ENCODE measurements at places on chromosomes 7 and 10.

DNA sequence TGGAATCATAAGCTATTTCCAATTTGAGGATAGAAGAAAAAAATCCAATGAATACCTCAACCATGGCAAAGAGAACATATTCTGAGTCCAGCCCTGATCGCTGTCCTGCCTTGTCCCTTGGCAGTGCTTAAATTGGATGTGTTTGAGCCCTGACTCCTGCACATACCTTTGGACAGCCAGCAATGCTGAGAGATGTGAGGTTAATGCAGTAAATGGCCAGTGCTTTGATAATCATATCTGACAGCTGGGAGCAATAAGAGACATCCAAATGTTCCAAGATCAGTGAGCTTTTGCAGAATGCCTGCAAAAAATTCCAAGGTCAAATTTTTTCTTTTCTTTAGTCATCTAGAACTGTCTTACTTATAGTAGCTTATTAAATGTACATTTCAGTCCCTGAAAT lies 80.1 kb upstream of the LRRC17 start:
- DNase-seq, result no peak

- no peak for DNase-seq
Measured at GRCh38 chr10:12906051-12906541, 95.4 kb downstream of the CCDC3 start.

- peak; percentile 31 for DNase-seq
Measured at GRCh38 chr7:13282377-13282980, 595.0 kb downstream of the ARL4A start.

DNA sequence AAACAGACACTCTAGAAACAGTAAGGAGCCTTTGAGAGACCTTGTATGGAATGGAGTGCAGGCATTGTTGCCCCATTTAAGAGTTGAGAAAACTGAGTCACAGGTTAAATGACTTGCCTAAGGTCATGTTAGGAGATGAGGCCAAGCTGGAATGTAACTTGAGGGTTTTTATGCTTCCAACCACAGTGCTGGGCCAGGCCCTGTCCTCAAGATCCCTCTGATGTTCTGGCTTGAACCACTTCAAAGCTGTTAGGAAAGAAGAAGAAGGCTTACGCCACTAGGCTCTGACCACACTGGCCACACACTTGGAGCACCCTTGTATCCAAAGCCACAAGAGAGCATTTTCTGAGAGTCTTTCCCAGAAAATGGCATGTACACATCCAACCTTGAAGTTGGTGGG lies 42.7 kb downstream of the PLAU start:
- peak; percentile 55 for DNase-seq

DNA sequence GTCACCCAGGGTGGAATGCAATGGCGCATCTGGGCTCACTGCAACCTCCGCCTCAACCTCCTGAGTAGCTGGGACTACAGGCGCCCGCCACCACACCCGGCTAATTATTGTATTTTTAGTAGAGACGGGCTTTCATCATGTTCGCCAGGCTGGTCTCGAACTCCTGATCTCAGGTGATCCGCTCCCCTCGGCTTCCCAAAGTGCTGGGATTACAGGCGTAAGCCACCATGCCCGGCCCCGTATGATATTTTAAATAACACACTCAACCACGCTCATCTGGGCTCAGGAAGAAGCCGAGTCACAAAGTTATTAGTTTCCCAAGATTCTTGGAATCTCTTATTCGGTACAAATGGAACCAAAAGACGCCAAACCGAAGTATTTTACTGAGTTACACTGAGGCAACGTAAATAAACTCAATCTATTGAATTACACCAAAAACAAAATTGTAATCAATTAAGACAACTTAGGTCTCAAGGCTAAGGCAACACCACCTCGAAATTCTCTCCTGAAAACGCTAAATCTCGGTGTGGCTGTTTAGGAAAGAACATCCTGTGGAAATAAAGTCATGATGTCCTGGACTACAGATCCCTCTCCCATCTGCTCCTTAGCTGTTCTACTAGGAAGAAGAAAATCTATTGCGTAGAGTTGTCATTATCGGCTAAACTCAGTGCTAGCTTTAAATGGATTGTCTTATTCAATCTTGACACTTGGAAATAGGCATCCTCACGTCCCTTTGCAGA lies 910 bp downstream of the ARHGAP19 start:
- DNase-seq, result no peak

- no peak for DNase-seq
Measured at GRCh38 chr7:42236266-42236975, 588 bp downstream of the GLI3 start.

DNA sequence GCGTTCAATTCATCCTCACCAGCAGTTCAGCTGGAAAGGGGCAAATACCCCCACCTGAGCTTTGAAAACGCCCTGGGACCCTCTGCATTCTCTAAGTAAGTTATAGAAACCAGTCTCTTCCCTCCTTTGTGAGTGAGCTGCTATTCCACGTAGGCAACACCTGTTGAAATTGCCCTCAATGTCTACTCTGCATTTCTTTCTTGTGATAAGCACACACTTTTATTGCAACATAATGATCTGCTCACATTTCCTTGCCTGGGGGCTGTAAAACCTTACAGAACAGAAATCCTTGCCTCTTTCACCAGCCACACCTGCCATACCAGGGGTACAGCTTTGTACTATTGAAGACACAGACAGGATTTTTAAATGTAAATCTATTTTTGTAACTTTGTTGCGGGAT lies 155.8 kb upstream of the LANCL2 start:
- no peak for DNase-seq
